B cell (primary cell): ENCODE measurements at places on chromosomes 2 and 18.
A peak's percentile ranks its signal among the peaks of the same experiment; 100 is the strongest.

- peaks cover 3% of the 10 kb centered on the region for H3K36me3 ChIP-seq
- H3K27ac ChIP-seq, result peak overlapping the region; percentile 76
- DNase-seq, result peak; percentile 50
- peaks cover 44% of the 10 kb centered on the region for H3K4me1 ChIP-seq
Observed at GRCh38 chr2:55051026-55051866, 995 bp upstream of the RTN4 start.

DNA sequence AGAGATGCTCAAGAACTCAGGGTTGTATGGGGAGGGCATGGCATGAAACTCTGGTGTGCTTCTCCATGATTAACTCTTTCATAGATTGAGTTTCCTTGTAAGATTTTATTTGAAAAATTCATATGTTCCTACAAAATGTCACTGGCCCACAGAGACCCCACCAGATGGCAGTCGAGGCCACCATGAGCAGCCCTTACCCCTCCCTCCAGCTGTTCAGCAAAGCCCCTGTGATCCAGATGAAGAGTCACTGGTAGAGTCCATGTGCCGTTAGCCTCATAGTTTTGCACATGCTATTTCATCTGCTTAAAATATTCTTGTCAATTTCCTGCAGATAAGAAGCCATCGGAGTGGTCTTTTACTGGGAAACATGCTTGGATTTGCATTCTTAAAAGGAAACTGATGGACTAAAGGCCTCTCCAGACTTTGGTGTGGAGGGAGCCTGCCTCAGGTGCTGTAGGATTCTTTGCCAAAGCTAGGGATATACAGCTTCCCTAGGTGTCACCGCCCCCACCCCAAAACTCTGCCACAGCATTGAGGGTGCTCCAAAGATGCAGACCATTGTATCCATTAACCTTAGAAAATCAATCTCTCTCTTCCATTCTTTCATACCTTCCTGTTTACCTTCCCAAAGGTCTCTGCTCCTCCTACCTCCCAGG is 18.8 kb downstream of the ZNF385B start:
- H3K27me3 ChIP-seq, result no peaks in the 10 kb centered on the region

DNA sequence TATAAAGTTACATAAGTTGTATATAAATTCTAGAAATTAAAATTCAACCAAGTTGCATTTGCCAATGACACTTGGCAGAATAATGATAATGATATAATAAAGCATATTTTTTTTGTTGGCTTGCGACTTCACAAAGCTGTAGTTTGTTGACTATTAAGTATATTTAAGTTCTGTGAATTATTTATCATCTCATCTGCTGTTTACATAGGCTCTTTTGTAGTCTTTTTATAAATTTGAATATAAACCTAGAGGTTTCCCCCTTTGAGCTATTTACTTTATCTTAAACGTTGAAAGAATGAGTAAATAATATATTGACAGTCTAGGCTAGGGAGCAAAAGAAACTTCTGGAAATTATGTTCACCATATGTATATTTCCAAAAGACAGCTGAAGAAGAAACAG is 32.9 kb downstream of the C18orf63 start:
- H3K36me3 ChIP-seq, result no peaks in the 10 kb centered on the region
- H3K27ac ChIP-seq, result no peak overlapping the region
- DNase-seq, result no peak
- H3K4me3 ChIP-seq, result no peak overlapping the region

DNA sequence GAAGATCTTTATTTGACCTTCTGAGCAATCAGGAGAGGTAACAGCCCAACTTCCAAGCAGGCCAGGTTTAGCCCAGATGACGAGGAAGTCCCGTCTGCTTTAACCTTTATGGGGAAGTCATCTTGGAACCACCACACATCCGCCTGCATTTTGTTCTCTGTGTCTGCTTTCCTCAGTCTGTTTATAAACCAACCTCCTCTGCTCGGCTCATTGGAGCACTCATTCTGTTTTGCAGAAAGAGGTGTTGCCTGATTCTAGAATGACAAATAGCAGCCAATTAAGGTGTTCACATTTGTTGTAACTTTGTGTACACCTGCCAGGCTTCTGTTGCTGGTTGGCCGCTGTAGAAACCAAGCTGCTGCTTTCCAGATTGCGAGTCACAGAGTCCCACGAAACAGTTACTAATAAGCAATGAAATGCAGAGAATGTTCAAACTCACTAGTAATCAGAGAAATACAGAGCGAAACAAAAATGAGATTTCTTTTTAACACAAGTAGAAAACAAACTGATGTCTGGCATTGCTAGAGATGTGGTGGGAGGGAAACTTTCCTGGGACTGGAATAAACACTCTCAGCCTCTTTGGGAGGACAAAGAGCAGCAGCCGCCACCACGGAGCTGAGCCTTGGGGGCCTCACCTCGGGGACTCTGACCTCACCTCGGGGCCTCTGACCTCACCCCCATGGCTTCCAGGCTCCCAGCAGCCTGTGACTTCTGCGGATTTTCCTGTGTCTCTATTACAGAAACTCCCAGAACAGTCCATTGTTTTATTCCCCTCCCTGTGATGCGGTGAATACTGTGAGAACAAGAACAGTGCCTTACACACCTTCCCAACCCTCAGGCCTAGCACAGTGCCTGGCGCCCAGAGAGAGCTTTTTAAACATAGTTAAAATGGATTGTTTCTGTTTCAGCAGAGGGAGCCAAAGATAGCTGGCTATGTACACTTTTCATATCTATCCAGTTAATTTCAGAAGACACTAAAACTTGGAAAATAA is 64.0 kb downstream of the MBP start:
- H3K4me1 ChIP-seq, result peaks cover 73% of the 10 kb centered on the region
- H3K27me3 ChIP-seq, result no peaks in the 10 kb centered on the region
- DNase-seq, result peak; percentile 78
- peaks cover 4% of the 10 kb centered on the region for H3K36me3 ChIP-seq

GRCh38 chr18:49041435-49042245 is 90.9 kb upstream of the SMAD7 start:
- peak; percentile 54 for DNase-seq
- no peak overlapping the region for H3K27ac ChIP-seq
- no peaks in the 10 kb centered on the region for H3K36me3 ChIP-seq

DNA sequence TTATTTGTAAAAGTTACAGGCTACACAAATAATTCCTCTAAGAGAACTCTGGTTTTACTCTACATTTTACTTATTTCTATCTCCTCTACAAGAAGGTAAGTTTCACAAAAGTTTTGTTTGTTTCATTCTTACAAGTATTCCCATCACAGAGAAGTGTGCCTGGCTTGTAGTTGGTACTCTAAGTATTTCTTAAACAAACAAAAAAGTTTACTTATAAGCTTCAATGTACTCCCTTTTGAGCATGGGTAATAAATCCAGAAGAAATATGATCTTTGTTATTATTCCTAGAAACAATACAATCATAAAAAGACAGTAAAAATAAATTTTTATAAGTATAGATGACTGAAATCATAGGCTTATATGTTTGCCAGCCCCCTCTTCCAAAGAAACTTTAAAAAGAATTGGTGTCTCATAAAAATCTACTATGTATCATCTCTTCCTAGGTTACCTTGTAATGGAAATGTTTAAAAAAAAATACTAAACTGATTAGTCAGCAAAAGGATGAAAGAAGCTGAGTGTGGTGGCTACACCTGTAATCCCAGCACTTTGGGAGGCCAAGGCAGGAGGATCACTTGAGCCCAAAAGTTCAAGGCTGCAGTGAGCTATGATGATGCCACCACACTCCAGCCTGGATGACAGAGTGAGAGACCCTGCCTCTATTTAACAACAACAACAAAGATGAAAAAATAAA is 54.7 kb downstream of the ATL2 start:
- DNase-seq, result no peak
- no peaks in the 10 kb centered on the region for H3K4me1 ChIP-seq

DNA sequence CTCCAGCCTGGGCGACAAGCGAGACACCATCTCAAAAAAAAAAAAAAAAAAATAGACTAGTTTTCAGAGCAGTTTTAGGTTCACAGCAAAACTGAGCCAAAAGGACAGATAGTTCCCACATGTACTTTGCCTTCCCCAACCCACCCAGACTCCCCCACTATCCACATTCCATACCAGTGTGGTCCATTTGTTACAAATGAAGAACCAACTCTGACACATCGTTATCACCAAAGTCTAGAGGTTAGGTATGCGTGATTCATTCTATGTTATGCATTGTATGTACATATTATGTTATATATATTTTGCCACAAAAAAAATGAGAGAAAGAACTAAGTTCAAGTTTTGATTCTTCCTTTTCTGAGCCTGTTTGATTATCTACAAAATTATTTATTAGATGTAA is 3.5 kb downstream of the DUSP11 start:
- no peak overlapping the region for H3K4me3 ChIP-seq
- H3K27ac ChIP-seq, result no peak overlapping the region
- H3K27me3 ChIP-seq, result no peaks in the 10 kb centered on the region
- peaks cover 13% of the 10 kb centered on the region for H3K36me3 ChIP-seq
- peaks cover 11% of the 10 kb centered on the region for H3K4me1 ChIP-seq
- DNase-seq, result no peak

DNA sequence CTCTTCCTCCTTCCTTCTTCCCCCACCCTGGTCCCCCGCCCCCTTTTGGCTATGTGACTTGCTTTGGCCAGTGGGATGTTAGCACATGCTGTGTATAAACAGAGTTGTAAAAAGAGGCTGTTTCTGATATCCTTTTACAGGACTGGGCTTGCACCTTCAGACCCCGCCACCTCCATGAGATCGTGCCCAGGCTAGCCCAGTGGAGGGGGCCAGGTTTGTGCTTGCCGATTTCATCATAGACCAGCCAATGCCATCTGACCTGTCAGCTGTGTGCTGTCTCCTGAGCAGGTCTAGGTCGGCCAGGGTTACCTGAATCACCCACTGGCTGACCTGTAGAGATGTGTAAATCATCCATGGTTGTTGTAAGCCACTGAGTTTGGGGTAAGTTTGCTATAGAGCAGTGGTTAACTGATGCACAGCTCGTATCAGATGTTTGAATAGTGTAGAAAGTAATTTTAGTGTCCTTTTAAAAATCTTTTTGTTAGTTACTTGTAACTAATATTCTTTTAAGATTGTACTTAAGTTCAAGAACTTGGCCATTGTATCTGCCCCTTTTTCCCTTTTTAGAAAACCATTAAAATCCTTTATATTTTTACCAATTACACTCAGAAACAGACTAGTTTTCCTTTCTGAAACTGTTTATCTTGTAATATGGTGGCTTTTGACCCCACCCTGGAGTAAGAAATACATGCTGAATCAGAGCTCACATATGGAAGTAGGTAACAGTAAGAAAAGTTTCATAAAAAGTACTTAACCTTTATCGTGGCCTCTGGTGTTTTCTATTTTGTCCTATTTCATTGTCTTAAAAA is 122.0 kb upstream of the MGAT5 start:
- H3K27ac ChIP-seq, result no peak overlapping the region
- no peak overlapping the region for H3K4me3 ChIP-seq
- peaks cover 54% of the 10 kb centered on the region for H3K4me1 ChIP-seq
- DNase-seq, result no peak
- no peaks in the 10 kb centered on the region for H3K27me3 ChIP-seq

DNA sequence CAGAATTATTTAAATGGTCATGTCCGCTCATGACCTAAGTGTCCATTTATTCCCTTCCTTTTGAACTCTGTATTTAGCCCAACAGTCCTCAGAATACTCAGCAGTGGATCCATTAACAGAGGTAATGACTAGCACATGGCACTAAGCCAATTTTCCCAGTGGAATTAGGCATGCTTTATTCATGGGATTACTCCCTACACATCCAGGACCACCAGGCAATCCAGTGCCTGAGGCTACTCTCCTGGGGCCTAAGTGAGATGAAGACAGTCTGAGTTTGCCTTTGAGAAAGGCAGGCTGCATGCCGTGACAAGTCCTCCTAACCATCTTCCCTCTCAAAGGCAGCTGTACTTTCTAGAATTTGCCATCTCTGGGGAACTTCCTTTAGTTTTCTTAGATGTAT is 128.6 kb downstream of the SPOPL start:
- H3K27ac ChIP-seq, result no peak overlapping the region
- no peak overlapping the region for H3K4me3 ChIP-seq
- no peaks in the 10 kb centered on the region for H3K4me1 ChIP-seq
- H3K36me3 ChIP-seq, result no peaks in the 10 kb centered on the region

GRCh38 chr2:222656526-222657446 is 894 bp upstream of the FARSB start:
- H3K4me1 ChIP-seq, result peaks cover 26% of the 10 kb centered on the region
- peak overlapping the region; percentile 84 for H3K4me3 ChIP-seq
- DNase-seq, result peak; percentile 10
- H3K27ac ChIP-seq, result peak overlapping the region; percentile 98
- no peaks in the 10 kb centered on the region for H3K27me3 ChIP-seq

DNA sequence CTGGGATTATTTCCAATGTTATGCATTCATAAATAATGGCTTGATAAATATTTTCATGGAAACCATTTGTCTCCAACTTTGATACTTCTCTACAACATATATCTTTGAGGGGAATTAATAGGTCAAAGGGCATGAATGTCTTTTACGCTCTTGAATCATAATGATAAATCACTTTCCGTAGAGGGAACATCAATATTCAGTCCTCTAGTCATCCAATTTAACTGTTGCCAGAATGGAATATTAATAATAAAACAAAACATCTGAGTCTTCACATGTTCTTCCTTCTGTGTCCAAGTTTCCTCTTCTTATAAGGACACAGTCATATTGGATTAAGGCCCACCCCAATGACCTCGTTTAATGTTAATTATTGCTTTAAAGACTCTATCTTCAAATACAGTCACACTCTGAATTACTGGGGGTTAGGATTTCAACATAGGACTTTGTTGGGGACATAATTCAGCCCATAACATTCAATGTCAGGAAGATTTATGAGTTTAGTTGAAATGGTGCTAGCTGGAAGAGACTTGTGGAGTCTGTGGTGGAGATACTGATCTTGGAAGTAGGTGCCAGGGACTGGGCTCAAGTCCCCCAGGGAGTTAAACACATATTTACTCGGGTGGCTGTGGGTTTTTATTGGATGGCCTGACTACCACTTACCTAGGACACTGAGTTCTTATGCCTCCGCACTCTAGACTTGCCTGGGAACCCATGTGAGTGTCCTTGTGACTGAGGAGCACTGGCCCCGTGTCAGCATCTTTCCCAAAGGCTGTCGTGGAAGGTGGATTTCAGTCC is 85.0 kb upstream of the SEC11C start:
- H3K36me3 ChIP-seq, result no peaks in the 10 kb centered on the region
- DNase-seq, result no peak
- no peak overlapping the region for H3K27ac ChIP-seq
- H3K27me3 ChIP-seq, result no peaks in the 10 kb centered on the region
- H3K4me3 ChIP-seq, result no peak overlapping the region
